ENCODE measurements at places on chromosomes 16 and 17.
A peak's percentile ranks its signal among the peaks of the same experiment; 100 is the strongest.

DNA sequence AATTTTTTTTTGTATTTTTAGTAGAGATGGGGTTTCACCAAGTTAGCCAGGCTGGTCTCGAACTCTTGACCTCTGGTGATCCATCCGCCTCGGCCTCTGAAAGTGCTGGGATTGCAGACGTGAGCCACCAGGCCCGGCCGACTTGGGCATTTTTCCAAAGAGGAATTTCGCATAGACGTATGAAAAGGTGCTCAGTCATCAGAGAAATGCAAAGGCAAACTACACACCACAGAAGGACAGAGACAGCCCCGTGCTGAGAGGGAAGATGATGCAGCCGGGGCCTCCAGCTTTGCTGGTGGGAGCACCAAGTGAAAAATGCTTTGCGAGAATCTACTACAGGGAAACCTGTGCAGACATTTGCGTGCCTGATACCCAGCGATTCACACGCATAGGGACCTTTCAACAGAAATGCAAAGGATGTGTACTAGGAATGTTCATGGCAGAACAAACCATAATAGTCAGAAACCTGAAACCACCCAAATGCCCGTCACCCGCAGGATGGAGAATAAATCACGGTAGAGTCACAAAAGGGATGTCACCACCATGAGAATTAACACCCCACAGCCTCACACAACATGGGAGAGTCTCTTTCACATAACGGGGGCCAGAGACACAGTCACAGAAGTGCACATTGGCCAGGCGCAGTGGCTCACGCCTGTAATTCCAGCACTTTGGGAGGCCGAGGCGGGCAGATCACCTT lies 5.2 kb downstream of the RAB40B start:
- no peak for DNase-seq

GRCh38 chr16:31181102-31181830 lies 1.3 kb downstream of the FUS start:
- no peak for DNase-seq

- peak; percentile 79 for DNase-seq
These were observed 27.0 kb upstream of the NTN1 start for GRCh38 chr17:8994319-8994718.

- DNase-seq = peak; percentile 46
These were observed 22.5 kb downstream of the RPA1 start for GRCh38 chr17:1852327-1852726.

DNA sequence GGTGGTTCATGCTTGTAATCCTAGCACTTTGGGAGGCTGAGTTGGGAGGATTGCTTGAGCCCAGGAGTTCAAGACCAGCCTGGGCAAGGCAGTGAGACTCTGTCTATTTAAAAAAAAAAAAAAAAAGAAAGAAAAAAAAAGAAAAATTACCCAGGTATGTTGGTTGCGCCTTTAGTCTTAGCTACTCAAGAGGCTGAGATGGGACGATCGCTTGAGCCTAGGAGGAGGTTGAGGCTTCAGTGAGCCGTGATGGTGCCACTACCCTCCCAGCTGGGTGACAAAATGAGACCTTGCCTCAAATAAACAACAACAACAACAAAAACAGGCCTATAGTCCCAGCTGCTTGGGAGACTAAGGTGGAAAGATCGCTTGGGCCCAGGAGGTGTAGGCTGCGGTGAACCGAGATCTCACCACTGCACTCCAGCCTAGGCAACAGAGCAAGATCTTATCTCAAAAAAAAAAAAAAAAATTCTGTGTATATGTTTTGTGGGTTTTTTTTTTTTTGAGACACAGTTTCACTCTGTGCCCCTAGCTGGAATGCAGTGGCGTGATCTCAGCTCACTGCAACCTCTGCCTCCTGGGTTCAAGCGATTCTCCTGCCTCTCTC lies 12.5 kb upstream of the ANKRD40CL start:
- no peak for DNase-seq

GRCh38 chr16:78842950-78843349 lies 743.5 kb downstream of the WWOX start:
- no peak for DNase-seq

- no peak for DNase-seq
These were observed 10.3 kb downstream of the MPP3 start for GRCh38 chr17:43822570-43823190.

DNA sequence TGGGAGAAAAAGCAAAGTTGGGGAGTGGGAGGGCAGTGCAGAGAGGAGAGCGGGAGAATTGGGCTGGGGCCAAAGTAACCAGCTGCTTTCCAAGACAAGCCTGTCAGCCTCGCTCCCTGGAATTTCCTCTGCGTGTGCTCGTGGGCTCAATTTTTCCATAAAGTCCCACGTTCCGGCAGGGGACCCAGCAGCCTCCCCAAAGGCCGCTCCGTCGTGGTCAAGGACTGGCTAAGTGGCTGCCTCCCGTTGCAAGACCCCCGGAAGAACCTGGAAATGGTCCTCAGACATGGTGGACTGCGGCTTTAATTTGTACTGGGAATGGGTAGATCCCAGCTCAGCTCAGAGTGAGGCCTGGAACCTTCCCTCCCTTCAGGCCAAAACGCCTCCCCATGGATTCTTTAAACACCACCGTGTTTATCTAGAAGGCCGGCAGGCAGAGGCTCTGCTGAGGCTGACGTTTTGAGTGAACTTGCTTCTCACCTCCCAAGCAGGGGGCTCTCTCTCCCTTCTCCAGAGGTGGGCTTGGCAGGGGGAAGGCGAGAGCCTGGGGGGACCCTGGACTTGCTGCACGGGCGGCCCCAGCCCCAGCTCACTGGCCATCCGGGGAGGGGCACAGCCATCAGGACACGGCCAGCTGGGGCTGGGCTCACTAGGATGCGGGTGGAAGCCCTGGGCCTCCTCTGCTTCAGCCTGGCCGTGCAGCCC lies 190.0 kb downstream of the C16orf95 start:
- no peak for DNase-seq

DNA sequence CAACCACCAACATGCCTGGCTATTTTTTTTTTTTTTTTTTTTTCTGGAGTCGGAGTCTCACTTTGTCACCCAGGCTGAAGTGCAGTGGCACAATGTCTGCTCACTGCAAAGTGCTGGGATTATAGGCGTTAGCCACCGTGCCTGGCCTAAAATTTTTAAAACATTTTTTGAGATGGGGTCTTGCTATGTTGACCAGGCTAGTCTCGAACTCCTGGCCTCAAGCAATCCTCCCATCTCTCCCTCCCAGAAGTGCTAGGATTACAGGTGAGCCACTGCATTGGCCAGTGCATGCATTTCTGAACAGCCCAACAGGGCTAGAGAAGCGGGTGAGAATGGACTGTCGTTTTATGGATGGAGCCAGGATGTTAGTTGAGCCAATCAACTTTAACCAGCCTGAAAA lies 72.4 kb downstream of the ERCC4 start:
- no peak for DNase-seq

GRCh38 chr16:30786936-30787612 lies at the start of gene ZNF629:
Gene ZNF629 (minus strand): TSS chr16:30787205. CDS start chr16:30784482, 2,723 bp downstream.
- DNase-seq = peak; percentile 79

DNA sequence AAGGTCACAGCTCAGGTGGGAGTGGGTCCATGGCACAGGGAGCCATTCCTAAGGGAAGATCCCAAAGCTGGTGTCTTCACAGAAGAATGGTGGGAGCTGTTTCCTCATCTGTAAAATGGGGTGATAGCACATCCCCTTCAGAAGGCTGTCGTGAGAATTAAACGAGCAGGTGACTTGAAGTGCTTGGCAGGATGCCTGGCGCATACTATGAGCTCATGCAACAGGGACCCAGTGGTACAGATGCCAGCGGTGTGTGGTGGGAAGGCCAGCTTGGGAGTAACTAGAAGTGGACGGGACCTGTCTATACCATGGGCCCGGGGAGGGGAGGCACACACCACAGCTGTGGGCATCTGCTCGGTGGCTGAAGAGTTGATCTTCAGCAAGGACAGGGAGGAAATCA lies 189.3 kb upstream of the TNRC6C start:
- DNase-seq = no peak

All from neural crest cell (in vitro differentiated cells).